ENCODE measurements at places on chromosomes 1 and 21.

DNA sequence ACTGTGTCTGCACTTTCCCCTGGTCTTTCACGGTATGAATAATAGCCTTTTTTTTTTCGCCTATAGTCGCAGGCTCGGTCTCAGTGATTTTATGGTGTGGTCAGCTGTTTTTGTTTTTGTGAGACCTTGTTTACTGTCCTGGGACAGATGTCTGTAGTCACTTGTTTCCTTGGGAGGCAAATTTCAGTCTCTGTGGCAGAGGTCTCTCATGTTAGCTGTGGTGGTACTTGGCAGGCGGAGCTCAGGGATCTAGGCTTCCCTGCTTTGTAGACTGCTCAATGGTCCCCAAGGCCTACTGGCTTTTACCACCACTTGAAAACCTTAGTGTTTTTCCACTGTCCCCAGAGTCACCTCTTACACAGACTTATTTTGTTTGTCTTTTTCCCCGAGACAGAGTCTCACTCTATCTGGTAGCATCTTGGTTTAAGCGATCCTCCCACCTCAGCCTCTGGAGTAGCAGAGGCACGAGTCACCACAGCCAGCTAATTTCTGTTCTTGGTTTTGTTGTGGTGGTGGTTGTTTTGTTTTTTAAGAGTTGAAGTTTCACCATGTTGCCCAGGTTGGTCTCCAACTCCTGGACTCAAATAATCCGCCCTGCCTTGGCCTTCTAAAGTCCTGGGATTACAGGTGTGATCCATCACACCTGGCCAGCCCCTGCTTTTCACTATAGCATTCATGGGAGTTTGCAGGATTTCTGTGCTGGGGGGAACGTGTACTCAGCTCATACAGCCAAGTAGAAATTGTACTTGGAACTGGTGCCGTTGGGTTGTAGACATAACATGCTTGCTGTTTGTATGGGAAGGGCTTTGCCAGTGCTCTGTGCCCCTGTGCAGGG lies 10.3 kb downstream of the RNU1-2 start:
- peak; percentile 58 for DNase-seq

DNA sequence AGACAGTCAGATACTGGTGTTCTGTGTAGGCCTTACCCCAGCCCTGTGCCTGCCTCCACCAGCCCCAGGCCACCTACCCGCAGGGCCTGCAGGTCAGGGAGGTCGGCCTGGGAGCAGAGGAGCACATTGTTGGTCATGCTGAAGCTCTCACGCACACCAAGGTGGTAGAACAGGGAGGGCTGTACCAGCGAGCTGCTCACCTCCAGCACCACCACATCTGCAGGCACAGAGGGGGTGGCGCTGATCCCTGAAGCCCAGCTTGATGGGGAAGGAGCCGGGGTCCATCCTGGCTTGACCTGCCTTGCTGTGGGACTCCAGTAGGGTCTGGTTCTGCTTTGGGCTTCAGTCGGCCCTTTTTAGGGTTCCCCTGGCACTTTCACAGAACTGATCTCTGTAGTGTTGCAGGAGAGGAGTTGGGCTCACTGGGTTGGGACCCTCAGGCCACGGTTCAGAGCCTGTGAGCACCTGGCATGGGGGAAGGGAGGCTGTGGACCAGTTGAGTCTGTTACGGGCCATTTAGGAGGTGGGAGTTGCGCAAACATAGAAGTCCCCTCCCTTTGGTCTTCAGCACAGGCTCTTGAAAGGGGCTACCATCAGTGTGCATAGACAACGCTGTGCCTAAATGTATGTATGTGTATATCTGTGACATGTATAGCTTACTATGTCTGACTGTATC lies 1.9 kb downstream of the MAP3K6 start:
- DNase-seq = no peak

DNA sequence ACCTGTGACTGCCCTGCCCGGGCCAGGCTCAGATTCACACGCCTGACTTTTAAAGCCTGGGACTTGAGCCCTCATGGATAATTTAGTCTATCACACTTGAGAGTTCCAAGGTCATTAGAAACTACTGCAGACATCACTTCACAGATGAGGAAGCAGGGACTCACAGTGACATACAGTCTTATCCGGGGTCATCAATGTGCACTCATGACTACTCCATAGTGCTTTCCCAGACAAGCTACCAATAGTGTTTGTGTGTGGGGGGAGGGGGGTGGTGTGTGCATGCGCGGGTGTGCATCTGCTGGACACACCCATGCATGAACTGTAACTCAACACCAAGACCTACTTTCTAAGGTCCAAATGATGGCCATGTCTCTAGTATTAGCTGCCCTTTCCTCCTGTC lies 16.1 kb upstream of the SLC5A9 start:
- no peak for DNase-seq

DNA sequence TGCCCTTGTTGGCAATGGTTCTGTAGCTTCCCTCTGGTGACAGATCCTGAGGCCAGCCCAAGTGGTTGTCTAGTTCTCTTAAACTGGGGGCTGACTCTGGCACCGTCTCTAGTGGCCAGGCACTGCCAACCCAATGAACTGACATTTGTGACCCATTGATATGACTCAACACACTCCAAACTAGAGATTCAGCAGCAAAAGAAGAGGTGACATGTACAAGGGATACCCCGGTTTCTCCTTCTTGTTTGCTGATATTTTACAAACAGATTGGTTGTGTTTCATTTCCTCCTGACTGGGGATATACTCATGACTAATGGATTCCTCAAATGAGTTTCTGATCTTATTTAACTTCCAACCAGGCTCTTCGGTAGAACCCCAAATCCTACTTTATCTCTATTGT lies 65.9 kb upstream of the DNAJC6 start:
- no peak for DNase-seq

DNA sequence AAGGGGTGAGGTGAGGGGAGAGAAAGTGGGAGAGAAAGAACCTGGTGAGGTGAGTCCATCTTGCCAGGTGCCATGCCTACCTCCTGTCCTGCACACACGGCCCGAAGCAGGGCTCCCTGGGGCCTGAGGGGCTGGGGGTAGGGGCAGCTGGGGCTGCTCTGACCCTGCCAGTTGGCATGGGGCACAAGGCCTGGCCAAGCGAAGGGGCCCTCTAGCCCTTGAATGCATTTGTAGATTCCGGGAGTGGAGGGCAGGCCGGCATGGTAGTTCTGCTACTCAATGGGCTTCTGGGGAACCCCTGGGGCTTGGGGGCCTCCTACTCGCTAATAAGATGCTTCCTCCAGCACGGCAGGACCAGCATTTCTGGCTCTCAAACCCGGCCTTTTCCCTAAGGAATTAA lies 3.6 kb upstream of the PRDM16 start:
- no peak for DNase-seq

GRCh38 chr1:167052389-167052788 lies 37.8 kb downstream of the GPA33 start:
- no peak for DNase-seq
